Esophagus muscularis mucosa (tissue), 4 donors: ENCODE measurements at places on chromosomes 4 and X. TPM values are rescaled to one million over a fixed set of nuclear protein-coding genes. Genes with fewer than 3 reads are reported as not detected.

Gene FABP2
- not detected for total RNA-seq

Gene DCAF8L2
- not detected for total RNA-seq

Gene EVC
- total RNA-seq = 59.6 TPM

Gene CDKL5
- total RNA-seq = 3.7 TPM

Gene PASD1
- total RNA-seq = not detected

Gene MAGEB17
- 2.1 TPM for total RNA-seq

Gene TLR7
- 0.58 TPM for total RNA-seq

Gene IRAK1
- total RNA-seq = 61.9 TPM

Gene FREM3
- total RNA-seq = not detected

Gene EDA2R
- total RNA-seq = 3.4 TPM

Gene JADE1
- 52.5 TPM for total RNA-seq

Gene HMGN5
- 3.5 TPM for total RNA-seq

Gene CLIC2
- 12.0 TPM for total RNA-seq

Gene ZMYM3
- total RNA-seq = 9.9 TPM

Gene VGLL1
- total RNA-seq = not detected

Gene GPR119
- not detected for total RNA-seq

Gene FOXR2
- not detected for total RNA-seq
